ENCODE measurements at places on chromosomes 2 and 18.

DNA sequence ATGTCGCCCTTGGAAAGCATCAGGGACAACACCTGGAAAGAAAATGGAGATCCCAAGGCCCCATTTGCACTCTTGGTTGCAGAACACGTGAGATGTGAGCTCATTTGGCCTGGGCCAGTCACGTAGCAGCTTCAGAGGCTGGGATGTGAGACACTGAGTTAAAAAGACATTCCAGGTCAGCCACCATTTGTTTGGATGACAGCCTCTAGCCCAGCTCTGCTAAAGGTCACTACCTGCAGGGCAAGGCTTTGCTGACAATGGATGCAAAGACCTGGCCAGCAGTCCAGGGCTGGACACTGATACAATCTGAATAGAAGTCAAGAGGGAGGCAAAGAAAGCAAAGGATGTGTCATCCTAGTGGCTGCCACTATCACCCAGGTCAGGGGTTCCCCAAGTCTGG, 83.9 kb upstream of the LRPPRC start:
- DNase-seq = no peak

DNA sequence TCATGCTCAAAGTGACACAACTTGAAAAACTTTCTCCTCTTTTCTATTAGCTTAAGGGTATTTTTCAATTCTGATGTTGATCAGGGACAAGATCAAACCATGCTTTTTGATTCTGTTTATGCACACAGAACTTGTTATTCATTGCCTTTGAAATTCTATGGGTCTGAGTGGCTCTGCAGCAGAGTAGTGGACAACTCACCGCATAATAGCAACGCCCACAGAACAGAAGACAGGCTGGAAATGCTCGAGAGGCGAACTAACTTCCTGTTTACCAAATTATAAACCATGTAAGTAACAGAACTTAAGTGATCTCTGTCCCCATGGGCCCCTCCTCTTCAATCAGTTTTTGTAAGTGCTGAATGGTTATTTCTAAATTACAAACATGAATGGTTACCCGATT, 131.2 kb downstream of the CBLN2 start:
- no peak for DNase-seq

GRCh38 chr2:49359721-49360406, 205.5 kb upstream of the FSHR start:
- no peak for DNase-seq

- no peak for DNase-seq
Measured at GRCh38 chr18:61948281-61948741, 55.5 kb upstream of the RNF152 start.

- DNase-seq = no peak
Measured at GRCh38 chr2:175823002-175823706, 178.9 kb downstream of the LNPK start.

- no peak for DNase-seq
Measured at GRCh38 chr2:43136876-43137275, 89.5 kb downstream of the ZFP36L2 start.

DNA sequence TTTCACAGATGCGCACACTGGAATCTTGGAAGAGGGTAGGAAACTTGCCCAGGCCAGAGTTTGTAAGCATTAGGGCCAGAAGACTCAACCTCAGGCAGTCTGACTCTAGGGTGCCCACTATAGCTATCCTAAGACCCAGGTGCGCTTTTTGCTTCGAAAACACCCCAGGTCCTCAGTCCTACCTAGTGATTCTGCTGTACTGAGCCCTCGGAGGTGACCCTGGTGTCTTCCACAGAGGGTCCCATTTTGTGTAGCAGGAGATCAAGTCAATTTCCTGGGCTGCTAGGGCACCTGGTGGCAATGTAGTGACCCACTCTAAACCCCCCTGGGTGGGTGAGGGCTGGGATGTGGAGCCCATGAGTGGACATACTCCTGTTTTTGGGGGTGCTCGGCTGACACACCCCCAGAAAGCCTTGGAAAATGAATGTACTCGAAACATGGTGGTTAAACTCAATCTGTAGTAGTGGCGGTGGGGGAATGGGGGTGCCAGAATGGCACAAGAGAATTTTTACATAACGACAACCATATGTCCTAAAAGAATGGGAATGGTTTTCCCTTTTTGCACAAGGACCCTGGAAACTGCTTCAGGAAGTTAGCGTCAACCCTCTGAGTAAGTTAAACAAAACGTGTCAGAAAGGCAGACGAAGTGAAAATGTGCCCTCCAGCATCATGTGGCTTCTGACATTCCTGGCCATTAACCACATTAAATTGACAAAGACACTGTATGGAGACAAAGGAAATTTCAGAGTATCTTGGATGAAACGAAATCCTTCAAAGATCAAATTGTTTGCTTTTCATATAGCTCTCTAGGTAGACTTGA, 218.0 kb upstream of the COPS8 start:
- no peak for DNase-seq

DNA sequence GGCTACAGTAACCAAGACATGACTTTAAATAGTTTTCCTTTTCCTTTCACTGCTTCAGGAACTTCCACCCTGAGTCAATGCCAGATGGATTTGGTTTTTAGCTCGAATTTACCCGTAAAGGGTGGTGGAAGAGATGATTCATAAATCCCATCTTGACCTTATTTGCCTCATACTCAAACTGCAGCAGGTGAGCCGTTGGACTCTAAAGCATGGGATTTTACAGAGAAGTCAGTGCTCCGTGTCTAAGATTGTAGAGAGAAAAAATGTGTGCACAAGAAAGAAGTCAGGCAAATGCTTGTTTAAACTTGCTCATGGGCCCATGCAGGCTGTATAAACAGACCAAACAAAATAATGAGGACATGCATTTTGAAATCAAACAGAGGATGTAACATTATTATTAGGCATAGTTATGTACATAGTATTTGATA, 369.7 kb upstream of the TRIB2 start:
- no peak for DNase-seq

GRCh38 chr18:62525608-62526007, 2.8 kb downstream of the ZCCHC2 start:
- no peak for DNase-seq

- peak; percentile 26 for DNase-seq
Measured at GRCh38 chr2:102975996-102976975, 214.5 kb downstream of the TMEM182 start.

- no peak for DNase-seq
Measured at GRCh38 chr2:45761635-45762034, 110.2 kb downstream of the PRKCE start.

DNA sequence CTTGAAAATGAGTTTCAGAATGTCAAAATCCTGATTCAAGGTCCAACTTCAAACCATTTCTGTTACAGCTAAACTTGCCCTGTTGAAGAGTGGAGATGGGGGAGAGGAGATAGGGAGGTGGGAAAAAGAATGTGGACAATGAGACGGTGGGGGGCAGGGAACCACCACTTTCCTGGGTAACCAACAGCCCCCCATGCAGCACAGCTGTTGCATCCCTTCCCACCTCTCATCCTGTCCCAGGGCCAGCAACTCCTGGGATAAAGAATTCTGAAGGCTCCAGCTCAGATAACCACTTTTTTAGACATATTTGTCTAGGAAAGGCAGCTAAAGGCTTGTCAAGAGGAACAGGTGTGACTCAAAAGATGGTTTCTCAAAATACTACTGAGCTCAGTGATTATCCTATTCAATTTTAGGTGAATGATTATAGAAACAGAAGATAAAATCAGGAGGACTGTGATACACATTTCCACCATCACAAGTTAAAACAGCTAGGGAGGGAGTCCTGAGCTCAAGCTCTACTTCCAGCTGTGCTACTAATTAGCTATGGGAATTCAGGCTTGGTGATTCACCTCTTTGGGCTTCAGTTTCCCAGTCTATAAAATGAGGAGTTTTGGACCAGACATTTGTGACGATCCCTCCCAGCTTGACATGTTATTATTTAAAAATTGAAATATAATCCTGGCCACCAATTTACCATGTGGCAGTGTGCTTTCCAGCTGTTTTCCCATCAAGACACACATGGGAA, 36.3 kb downstream of the HDHD2 start:
- no peak for DNase-seq

- no peak for DNase-seq
Measured at GRCh38 chr2:151777935-151778334, 43.7 kb upstream of the NEB start.

GRCh38 chr2:189015359-189015758, 41.2 kb downstream of the COL3A1 start:
- no peak for DNase-seq

DNA sequence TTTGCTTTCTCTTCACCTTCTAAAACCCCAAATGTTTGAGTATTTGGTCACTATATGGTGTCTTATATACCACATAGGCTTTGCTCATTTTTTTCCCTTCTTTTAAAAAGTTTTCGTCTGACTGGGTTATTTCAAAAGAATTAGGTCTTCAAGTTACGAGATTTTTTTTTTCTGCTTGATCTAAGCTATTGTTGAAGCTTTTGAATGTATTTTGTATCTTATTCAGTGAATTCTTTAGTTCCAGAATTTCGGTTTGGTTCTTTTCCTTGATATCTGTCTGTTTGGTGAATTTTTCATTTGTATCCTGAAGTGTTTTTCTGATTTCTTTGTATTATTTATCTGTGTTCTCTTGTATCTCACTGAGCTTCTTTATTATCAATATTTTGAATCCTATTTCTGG, 93.5 kb downstream of the ARL6IP6 start:
- no peak for DNase-seq

DNA sequence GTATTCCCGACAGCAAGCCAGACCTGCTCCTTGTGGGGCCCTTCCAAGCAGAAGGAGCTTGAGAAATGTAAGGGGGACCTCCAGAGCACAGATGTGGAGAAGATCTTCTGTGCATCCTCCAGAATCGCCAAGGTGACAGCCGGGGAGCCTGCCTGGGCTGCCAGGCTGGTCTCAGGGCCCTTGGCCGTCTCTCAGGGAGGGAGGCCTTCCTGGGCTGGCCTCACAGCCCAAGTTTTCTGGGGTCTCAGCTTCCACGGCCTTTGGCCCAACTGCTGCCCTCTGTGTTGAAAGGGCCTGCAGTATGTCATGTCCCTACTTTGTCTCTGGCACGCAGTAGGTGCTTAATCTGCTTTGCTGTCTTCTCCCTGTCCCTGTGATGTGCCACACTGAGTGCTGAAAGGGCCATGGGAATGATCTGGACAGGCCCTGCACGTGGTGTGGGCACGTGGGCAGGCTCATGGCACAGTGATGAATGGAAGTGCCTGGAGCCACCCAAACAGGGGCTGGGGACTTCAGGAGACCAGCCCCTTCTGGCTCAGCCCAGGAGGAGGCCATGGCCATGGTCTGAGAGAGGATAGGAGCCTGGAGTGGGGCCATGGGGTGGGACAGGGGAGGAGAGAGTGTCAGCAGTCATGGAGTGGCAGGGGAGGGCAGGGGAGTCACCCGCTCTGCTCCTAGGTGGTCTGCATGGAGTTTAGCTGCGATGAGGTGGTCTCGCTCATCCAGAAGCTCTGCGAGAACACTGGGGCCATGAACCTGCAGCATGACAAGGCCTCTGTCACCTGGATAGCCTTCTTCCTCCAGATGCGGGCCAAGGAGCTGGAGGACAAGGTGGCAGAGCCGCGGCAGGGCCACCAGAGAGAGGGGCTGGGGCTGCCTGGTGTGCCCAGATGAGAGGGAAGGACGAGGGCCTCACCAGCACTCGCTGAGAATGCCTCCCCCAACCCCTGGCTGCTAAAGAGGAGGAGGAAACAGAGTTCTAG, 35.4 kb downstream of the HJURP start:
- no peak for DNase-seq

DNA sequence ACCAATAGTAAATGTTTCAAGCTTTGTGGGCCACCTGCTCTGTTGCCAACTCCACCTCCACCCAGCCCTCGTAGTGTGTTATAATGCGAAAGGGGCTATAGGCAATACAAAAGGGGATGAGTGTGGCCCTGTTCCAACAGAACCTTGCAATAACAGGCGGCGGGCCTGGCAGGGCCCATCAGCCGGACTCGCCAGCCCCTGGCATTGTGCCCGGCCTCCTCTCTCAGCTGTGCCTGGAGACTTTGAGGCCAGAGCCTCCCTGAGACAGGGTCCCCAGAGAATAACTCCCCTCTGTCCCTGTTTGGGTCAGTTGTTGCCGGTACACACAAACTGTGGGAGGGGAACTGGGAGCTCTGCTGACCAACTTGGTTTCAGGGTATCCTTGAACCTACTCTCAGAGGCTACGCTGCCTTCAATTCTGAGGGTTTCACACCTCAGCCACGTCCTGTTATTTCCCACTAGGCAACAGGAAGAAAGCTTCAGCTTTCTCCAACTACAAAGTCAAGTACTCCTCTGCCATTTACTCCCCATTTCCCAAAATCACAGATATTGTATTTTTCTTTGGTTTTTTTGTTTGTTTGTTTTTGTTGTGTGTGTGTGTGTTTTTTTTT, 58.0 kb upstream of the ZNF236 start:
- no peak for DNase-seq

DNA sequence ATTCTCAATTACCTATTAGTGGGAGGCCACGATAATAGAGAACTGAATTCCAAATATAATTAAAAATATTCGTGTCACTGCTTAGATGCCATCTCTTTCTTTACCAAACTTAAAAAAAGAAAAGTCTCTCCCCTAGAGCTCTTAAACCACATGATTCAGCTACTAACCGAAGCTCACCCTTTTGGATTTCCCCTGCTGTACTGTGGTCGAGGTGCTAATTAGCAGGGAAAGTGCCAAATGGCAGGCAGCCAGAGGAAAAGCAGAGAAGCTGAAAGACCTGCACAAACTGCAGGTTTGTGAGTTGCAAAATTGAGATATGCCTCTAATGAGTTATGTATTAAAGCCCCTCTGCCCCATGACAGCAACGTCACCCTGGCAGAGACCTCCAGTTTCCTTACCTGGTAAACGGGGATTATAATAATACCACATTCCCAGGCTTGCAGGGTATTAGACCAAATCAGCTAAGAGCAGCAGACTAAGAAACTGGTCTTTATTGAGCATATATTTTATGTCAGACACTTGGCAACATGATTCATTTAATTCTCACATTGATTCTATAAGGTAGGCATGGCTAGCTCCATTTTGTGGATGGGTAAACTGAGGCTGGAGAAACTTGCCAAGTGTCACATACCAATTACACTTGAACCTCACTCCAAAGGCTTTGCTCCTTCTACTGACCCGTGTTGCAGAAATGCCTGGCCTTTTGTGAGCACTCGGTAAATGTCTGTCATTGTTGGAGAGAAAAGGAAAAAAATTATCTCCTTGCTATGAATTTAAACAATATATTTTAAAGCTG, 259.7 kb downstream of the LPIN1 start:
- no peak for DNase-seq

GRCh38 chr2:5618271-5618670, 73.9 kb upstream of the SOX11 start:
- no peak for DNase-seq

- DNase-seq = no peak
Measured at GRCh38 chr18:35469725-35470124, 28.0 kb downstream of the INO80C start.

- DNase-seq = no peak
Measured at GRCh38 chr2:191350826-191351225, 105.6 kb downstream of the MYO1B start.

DNA sequence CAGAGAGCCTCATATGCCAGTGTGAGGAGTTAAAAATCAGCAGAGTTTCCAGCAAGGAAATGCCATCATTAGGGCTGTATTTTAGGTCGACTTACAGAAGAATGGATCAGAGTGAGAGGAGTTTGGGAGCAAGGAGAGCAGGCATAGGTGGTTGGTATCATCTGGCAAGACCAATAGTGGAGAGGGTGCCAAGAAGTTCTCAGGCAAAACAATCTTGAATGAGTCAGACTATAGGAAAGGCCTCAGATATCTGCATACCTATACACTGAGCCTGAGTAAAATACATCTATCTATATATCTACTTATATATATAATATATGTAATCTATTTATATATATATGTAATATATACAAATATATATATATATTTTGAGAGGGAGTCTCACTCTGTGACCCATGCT, 57.3 kb downstream of the TMEFF2 start:
- no peak for DNase-seq

- no peak for DNase-seq
Measured at GRCh38 chr2:39642051-39642718, 23.5 kb upstream of the TMEM178A start.

GRCh38 chr2:219907011-219907365, 279.6 kb downstream of the SLC4A3 start:
- DNase-seq = no peak

All from 8988T (cell line).